ENCODE measurements at places on chromosomes 7 and 10.

GRCh38 chr7:100490483-100491191, 6.9 kb downstream of the NYAP1 start:
- DNase-seq, result no peak

GRCh38 chr7:156518466-156518865, 122.1 kb upstream of the RNF32 start:
- DNase-seq, result no peak

DNA sequence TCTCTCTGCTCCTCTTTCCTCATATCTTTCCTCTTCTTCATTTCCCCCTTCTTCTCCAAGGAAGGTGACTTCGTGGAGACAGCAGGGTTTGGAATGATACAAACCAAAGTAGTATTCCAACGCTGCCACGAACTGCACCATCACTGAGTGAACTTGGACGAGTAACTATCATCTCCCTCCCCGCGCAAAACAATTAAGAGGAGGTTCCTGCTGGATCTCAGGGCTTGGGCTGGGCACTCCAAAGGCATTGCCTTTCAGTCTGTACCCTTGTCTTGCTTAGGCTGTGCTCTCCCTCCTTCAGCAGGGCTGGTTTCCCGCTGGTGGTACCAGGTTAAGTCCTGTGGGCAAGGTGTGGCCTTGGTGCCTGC, 790 bp upstream of the PITX3 start:
- DNase-seq, result no peak

DNA sequence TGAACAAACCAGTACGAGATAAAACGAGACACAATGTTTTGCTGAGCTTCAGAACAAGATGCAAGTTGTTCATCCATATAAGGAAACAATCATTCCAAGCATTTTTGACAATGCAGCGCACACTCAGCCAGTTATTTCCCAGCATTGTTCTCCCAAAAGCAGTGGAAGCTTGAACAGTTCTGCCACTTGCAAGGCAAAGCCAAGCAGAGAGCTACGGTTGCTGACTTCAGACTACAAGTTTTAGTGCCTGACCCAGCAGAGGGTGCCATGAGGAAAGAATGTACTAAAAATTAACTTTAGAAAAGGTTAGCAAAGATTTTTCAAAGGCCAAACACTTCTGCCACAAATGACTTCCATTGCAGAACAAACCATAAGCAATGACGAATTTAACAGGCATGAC, 152.5 kb downstream of the SLC25A13 start:
- no peak for DNase-seq

Data from right forelimb (tissue), 1 donor.